ENCODE measurements at places on chromosomes 2 and 18. TPM values are rescaled to one million over a fixed set of nuclear protein-coding genes. Genes with fewer than 3 reads are reported as not detected.

The FRZB gene
- 0.06 TPM for total RNA-seq

The OXER1 gene
- total RNA-seq = not detected

The MALT1 gene
- total RNA-seq = 54.5 TPM

The KATNAL2 gene
- 1.3 TPM for total RNA-seq

The INPP5D gene
- total RNA-seq = 135 TPM

The IMPA2 gene
- 3.1 TPM for total RNA-seq

The COLEC11 gene
- 1.8 TPM for total RNA-seq

The RAB6D gene
- not detected for total RNA-seq

The CROCC2 gene
- total RNA-seq = not detected

The ZNF236 gene
- 28.4 TPM for total RNA-seq

The ADCYAP1 gene
- not detected for total RNA-seq

The ALK gene
- not detected for total RNA-seq

The SRD5A2 gene
- total RNA-seq = not detected

The AQP12B gene
- not detected for total RNA-seq

The RSAD2 gene
- 9.2 TPM for total RNA-seq

The SCN2A gene
- total RNA-seq = not detected

The LYPD6 gene
- not detected for total RNA-seq

The VAMP8 gene
- total RNA-seq = 102 TPM

The FOXD4L1 gene
- total RNA-seq = 0.36 TPM

The CHST9 gene
- not detected for total RNA-seq

The FAM117B gene
- total RNA-seq = 23.6 TPM

The CHAC2 gene
- total RNA-seq = 2.8 TPM

The GREB1 gene
- total RNA-seq = 0.63 TPM

The ANKRD29 gene
- 0.28 TPM for total RNA-seq

The IL1R1 gene
- 2.2 TPM for total RNA-seq

The SNORC gene
- total RNA-seq = 4.1 TPM
